ENCODE measurements at places on chromosomes 4 and X.

GRCh38 chrX:68725756-68726365 lies 78.4 kb downstream of the STARD8 start:
- no peak for DNase-seq

DNA sequence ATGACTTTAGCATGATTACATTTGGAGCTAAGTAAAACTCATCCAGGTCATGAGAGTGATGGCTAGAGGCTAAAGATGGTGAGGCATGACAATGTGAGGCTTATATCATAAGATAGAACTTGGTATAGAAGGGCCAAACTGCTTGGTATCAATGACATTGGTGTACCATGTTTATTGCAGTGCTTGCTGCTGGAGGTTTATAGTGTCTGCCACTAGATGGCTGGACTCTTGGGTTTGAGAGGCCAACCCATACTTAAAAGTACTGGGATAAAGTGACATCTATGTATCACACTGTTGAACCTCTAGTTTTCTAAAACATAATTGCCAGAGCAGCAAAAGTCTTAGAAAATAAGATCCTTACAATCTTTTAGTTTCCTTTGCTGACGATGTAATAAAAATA lies 83.0 kb upstream of the TACR3 start:
- no peak for DNase-seq

DNA sequence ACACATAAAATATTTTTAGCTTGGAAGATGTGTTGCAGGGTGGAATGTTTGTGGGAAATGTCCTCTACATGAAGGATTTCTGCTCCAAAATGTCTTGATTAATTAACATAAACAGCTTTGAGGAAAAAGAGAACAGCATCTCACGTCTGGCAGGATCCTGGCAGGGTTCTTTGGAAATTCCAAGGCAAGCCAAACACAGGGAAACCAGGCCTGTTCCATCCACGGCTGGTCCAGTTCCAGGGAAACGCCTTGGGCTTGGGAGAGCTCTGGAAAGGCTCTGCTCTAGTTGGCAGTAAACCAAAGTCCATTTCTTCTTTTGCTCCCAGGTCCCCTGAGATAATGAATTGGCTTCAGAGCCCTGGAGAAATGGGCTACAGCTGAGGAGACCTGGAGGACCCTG lies 42.4 kb upstream of the GAB1 start:
- peak; percentile 11 for DNase-seq

DNA sequence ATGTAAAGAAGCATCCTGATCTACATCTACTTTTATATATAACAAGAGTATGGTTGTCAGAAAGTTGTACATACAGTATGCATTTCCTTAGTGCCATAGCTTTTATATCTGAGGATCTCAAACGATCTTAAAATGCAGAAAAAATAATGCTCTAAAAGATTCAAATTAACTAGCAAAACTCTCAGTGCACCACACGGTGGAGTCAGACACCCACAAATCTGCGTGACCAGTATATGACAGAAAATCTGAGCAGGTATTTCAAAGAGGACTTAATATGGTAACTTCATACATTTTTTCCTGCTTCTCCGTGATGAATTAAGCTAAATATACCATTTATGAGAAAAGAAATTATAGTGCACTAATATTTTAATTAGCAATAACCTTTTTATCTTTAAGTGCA lies 803.0 kb downstream of the DMD start:
- DNase-seq = no peak

- DNase-seq = peak; percentile 65
Measured at GRCh38 chr4:128524311-128524710, 236.7 kb upstream of the PGRMC2 start.

- no peak for DNase-seq
Measured at GRCh38 chrX:100090931-100091330, 319.1 kb downstream of the PCDH19 start.

GRCh38 chr4:180680305-180680704 lies 1562.9 kb upstream of the TENM3 start:
- DNase-seq = no peak
